Epithelial cell of prostate (primary cell): ENCODE measurements at places on chromosomes 4 and X.

DNA sequence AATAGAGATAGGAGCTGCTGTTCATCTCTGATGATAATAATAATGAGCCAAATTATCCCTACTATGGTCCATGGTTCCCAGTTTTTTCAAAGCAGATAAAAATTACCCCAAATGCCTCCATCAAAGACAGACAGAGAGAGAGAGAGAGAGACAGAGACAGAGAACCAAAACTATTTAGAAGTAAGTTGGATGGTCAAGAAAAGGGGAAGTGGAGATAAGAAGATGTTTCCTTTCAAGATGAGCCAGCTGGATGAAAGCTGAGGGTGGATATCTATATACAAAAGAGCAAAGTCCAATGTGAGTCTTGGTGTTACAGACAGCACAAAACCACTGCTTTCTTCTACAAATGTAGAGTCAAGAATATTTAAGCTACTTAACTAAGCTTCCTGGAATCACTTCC, 173.9 kb downstream of the GRIA3 start:
- no peak for DNase-seq

DNA sequence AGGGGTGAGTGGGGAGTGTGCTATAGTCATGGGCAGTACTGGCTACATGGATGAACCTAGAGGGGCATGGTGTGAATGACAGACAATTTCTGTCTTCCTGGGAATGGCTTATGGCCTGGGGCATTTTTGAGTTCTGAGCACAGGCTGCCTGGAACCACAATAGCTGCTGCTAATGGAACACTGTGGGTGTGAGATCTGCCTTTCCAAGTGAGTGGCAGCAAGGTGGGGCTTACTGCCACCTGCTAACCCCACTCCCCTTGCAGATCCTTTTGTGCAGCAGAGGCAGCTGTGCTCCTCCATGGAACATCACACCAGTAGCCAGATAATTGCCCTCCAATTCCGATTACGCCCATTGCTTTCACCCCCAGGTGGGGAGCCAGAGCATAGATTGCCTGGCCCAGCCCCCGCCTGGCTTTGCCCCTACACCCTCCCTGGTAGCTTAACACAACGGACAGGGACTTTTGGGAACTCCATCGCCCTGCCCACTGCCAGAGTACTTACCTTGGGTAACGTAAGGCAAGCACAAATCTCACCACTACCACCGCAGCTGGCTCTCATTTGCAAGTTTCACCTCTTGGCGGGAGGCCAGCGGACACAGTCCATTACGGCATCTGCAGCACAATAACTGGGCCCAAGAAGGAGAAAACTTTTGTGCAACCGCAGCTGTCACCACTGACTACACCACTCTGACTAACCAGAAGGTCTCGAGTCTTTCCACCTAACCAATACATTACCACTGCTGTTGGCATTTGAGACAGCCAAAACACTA, 421.2 kb upstream of the NWD2 start:
- no peak for DNase-seq

GRCh38 chr4:111811661-111812060, 333.6 kb upstream of the FAM241A start:
- DNase-seq = no peak

DNA sequence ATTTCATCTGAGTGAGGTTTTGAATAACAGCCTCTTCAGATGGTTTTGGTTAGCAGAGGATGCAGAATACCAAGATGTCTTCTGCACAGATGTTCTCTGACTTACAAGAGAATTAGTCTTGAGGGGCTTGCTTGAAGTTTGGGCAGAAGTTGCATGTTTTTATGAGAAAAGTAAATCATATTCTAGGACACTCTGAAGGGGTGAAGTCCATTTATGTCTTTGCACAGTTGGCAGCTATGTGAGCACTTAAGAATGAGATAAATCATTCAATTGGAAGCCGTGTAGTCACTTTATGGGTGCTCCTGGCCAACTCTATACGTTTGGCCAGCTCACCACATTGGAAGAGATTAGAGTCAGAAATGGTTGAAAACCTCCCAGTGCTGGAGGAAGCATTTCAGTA, 252.7 kb upstream of the KCNIP4 start:
- no peak for DNase-seq

DNA sequence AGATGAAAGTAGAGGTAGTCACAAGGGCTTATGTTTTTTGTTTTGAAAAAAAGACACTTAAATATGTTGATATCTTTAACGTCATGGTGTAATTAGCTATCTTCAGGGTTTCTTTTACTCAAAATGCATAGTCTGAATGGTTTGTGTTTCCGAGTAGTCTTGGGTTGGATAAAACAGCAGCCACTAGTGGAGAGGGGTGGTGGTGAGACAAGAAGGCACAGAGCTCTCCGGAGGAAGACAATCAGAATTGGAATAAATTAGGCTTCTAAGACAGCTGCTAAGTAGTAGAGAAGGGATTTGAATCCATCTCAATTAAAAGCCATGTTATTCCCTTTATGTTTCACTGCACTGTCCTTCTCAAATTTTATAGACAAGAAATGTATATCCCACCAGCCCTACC, 240.4 kb upstream of the VEGFC start:
- DNase-seq = no peak

DNA sequence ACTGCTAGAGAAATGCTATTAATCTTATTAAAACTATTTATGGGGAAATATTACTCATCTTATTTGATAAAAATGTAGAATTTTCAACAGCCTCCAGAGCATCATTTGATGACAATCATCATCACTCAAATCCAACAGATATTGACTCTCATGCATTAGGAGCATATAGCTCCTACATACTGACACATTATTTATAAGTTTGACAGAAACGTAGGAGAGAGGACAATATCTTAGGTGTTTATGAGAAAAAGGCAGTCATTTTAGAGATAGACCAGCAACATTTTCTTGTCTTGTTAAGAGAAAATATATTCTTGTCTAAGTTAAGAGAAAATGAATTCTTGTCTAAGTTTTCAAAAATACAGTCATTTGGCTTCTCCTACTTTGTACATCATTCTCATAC, 2550.2 kb downstream of the PCDH7 start:
- DNase-seq = no peak

- no peak for DNase-seq
These were observed 230.4 kb downstream of the EDA2R start for GRCh38 chrX:66408507-66408906.

GRCh38 chr4:140944199-140944515, 188.0 kb upstream of the TBC1D9 start:
- DNase-seq = no peak

DNA sequence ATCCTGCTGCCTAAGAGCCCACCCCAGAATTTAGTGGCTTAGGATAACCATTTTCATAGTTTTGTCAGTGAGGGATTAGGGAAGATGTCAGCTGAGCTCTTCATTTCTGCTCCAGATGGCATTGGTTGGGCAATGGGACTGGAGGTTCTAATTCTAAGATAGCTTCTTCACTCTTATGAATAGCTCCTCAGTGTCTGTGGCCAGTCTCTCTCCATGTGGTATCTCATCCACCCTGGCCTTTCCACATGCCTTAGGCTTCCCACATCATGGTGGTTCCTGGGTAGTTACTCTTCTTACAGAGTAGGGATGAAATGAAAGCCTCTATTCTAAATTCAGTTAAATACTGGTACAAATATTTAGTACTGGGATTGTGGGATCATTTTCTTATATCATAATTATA, 31.3 kb downstream of the REPS2 start:
- no peak for DNase-seq

- no peak for DNase-seq
These were observed 14.7 kb downstream of the TSPAN5 start for GRCh38 chr4:98643755-98644154.
